ENCODE measurements at places on chromosomes 3 and 15.
A peak's percentile ranks its signal among the peaks of the same experiment; 100 is the strongest.

DNA sequence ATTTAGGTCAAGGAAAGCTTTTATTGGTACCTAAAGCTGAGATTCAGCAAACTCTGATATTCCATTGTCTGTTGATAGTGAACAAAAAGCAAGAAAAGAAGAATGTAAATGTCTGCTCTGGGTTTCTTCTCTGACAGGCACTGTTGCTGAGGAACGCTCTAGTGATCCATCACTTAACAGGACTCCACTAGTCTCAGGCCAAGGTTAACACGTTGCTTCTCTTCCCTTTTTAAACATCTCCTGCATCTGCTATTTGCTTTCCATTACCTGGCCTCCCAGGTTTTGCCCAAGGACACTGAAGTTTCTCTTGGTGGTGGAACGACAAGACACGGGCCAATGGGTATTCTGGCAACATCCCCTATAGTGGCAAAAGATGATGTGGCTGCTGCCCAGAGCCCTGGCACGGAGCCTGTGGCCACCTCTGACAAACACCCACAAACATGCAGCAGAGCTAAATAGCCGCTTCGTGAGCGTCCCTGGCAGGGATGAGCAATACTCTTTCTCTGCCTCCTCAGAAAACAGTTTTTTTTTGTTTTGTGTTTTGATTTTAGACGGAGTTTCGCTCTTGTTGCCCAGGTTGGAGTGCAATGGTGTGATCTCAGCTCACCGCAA is 97.8 kb upstream of the AKAP13 start:
- no peak for DNase-seq

DNA sequence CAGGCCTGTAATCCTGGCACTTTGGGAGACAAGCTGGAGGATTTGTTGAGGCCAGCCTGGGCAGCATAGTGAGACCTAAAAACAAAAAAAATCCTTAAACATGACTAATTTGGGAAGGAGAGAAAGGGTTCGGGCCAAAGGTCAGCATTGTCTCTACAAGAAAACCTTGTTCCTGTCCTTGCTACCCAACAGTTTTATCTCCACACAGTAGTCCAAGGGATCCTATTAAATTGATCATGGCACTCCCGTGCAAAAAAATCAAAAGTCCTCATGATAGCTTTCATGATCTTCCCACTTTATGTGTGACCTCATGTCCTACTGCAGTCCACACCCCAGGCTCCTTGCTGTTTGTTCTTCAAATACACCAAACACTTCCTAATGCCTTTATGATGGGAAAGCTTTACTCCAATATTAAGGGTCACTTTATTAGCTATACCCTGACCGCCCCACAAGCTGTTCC is 4.2 kb downstream of the RPL15 start:
- no peak for DNase-seq

GRCh38 chr3:50572158-50572557 is 2.8 kb downstream of the HEMK1 start:
- peak; percentile 81 for DNase-seq

GRCh38 chr3:160001850-160002623 is 13.4 kb downstream of the IL12A start:
- DNase-seq: no peak

GRCh38 chr15:63414474-63415120 is 33.0 kb upstream of the CA12 start:
- DNase-seq: no peak

GRCh38 chr3:43001556-43002121 is 22.5 kb downstream of the GASK1A start:
- no peak for DNase-seq

DNA sequence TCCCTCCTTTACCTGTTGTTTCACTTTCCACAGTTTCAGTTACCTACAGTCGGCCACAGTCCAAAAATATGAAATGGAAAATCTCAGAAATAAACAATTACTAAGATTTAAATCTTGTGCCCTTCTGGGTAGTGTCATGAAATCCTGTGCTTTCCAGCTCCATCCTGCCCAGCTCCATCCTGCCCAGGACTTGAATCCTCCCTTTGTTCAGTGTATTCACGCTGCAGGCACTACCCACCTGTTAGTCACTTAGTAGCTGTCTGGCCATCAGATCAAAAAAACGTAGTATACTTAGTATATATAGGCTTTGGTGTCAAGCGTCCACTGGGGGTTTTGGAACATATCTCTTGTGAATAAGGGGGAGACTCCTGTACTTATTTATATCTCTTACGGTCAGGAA is 329.0 kb upstream of the SEMA6D start:
- no peak for DNase-seq

DNA sequence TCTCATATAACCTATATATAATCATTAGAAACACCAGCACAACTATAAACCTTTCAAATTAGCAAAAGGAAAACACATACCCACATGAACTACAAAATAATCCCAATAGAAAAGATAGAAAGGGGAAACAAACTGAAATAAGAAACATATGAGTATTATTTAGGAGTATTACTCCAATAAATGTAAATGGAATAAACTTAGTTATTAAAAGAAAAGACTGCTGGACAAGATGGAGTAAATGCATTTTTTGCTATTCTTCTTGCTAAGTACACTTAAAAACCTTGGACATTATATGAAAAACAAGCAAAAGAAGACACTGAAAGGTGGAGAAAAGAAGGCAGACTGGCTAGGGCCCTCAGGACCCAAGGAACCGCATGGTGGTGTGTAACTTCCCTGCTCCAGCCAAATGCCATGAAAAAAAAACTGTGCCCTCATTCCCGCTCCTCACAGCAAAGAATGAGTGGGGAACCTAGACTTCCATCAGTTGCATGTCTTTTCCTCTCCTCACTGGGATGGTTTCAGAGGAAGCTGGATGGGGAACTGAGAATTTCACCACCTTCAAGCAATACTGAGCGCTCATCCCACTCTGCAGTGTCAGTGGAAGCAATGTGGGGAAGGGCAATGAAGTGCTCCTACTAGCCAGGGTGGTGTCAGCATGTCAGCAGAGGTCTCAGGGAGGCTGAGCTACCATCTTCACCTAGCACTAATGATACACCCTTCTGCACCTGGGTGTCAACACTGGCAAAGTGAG is 43.7 kb upstream of the ADAMTS17 start:
- no peak for DNase-seq

- DNase-seq: no peak
These were observed 530.2 kb downstream of the SOX2 start for GRCh38 chr3:182241766-182242488.

DNA sequence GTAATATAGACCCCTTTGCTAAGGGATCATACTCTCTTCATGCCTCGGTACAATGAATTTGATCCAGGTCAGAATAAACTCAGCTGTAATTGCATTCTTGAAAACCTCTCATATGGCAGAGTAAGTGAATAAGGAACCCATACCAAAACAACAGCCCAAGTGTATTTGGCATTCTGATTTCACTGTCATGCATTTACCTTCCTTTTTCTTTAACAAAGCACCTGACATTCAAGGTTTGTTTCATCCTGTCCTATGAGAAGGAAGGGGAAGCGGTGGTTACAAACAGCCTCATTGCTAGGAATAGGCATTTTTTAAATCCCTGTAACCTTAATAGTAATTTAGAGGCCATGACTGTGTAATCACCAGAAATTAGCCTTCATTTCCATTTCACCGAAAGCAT is 97.1 kb downstream of the LSAMP start:
- DNase-seq: no peak

DNA sequence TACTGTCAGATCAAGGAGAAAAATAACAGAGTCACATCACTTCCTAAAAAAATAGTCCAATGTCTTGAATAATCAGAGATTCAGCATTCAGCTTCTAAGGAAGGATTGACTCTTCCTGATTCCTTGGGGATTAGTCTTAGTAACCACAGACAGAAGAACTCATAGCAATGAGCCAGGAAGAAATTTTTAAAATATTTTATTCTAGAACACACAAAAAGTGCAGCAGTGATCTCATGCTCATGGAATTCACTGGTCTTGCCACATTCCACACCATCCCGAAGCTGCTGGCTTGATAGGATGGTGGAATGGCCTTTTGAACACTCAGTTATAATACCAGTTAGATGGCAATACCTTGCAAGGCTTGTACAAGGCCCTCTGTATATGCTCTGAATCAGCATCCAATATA is 43.0 kb upstream of the ABI3BP start:
- no peak for DNase-seq

- DNase-seq: no peak
These were observed 291.2 kb upstream of the KCNMB2 start for GRCh38 chr3:178244733-178245709.

DNA sequence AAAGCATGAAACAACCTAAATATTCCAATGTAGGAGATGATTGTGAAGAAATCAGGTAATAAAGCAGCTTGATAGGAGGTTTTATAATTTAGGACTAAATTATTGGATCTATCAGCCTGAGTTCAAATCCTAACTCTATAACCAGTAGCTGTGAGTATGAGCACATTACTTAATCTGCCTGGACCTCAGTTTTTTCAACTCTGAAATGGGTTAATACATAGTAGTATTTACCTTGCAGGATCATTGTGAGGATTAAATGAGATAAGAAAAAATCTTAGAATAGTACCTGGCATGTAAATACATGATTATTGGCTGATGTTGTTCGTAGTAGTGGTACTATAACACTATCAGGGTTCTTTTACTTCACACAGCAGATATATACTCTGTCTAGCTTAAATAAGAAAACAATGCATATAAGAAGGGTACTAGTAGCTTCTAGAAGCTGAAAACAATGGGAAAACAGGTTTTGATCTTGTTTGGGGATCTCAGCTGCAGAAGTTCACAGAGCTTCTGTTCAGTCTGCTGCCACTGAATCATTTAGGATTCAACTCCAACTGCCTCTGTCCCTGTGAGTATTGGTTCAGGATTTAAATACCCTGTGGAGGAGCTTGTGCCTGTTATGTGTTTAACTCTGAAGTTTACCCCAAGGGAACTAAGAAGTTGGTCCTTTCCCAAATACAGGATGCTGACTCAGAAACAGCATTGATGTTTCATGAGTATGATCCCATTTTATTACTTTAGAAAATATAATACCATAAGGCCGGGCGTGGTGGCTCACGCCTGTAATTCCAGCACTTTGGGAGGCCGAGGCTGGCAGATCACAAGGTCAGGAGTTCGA is 34.2 kb downstream of the KAT2B start:
- no peak for DNase-seq

DNA sequence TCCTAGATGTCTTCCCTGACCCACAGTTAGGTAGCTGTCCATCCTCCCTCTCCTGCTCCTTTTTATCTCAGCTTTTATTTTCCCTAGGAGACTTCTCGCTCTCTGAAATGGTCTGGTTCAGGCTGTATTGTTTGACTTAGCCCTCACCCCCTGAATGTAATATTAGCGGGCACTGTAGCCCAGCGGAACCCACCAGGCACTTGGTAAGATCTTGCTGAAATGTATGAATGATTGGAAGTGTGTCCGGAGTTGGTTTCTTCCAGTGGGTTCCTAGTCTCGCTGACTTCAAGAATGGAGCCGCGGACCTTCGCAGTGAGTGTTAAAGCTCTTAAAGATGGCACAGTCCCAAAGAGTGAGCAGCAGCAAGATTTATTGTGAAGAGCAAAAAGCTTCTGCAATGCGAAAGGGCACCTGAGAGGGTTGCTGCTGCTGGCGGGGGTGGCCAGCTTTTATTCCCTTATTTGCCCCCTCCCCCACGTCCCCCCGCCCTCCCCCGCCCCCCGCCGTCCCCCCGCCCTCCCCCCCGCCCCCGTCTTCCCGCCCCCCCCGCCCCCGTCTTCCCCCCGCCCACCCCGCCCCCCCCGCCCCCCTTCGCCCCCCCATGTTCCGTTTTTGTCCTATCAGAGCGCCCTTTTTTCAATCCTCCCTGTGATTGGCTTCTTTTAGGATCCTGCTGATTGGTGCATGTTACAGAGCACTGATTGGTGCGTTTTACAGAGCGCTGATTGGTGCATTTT is 694 bp upstream of the EEFSEC start:
- no peak for DNase-seq

GRCh38 chr15:71601038-71601834 is 209.1 kb upstream of the NR2E3 start:
- DNase-seq: no peak

DNA sequence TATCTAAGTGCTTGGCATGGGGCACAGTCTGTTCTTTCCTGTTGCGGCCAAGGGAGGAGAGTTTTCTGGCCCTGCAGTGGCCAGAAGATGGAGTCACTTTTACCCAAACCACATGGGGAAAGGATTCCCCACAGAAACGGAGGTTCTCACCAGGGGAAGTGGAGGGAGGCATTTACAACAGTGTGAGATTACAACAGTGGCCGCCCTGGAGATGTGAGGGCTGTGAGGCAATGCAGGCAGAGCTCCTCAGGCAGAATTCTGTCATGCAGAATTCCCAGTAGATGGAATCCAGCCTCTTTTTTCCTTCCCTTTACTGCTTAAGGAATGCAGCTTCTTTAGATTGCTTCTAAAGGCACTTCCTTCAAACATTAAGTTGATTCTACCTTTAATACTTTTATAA is 83.1 kb downstream of the CACNA1D start:
- DNase-seq: no peak

DNA sequence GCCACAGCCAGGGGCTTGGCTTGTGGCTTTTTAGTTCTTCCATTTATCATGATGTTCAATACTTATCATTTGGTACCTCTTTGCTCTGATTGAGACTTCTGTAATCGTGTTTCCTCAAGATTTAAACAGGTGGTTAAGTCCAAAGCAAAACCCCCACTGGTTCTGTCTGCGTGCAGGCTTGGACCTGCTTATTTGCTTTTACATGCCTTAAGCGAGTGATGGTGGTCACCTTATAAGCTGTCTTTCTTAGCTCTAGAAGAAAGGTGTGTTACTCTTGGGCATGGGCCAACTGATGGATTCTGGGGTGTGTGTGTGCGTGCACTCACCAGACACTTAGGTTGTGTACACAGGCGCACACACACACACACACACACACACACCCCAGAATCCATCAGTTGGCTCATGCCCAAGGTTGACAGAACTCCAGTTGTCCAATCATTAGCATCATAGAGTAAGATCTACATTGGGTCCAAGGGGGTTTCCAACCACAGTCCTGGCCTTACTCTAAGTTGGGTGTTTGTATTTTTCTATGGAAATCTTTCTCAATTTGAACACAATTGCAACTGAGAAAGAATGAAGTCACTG is 1.2 kb downstream of the MYZAP start:
- no peak for DNase-seq

DNA sequence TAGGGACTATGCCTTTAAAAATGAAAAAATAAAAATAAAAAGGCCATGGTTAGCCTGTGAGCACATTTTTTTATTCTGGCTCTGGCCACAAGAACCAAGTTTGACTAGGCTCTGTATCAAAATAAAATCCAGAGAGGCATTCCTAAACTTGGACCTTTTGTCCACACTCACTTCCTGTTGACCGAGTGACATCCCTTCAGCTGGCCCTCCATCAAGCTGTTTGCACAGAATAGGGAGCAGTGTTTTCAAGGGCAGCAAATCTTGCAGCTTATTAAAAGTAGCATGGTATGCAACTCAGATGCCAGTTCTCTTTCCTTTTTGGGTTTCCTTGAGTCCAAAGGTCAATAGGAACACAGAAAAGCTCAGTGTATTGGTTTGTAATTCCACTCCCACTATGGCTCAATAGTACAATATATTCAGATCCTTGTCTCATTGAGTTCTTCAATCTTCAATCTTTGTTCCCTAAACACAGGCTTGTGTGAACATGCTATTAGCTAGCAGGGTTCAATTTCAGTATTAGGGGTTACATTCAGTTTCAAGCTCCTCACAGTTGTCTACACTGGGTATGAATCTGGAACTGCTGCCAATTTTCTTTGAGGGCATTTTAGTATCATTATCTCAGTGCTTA is 244.5 kb downstream of the RBMS3 start:
- no peak for DNase-seq

- DNase-seq: no peak
These were observed 151.6 kb upstream of the CGNL1 start for GRCh38 chr15:57224664-57225063.

- DNase-seq: peak; percentile 11
These were observed 44.8 kb downstream of the ALDH1L1 start for GRCh38 chr3:126135406-126136076.

All from activated CD8-positive, alpha-beta memory T cell treated with anti-CD3 and anti-CD28 coated beads, Interleukin-2, amount 50 U/mL, for 4 hours (primary cell).